ENCODE measurements at places on chromosomes 13 and 19. TPM values are rescaled to one million over a fixed set of nuclear protein-coding genes. Genes with fewer than 3 reads are reported as not detected.

Gene KIR3DL2
- total RNA-seq = not detected

Gene VSTM2B
- total RNA-seq = 0.39 TPM

Gene SLC7A9
- total RNA-seq = 0.92 TPM

Gene FZR1
- 45.5 TPM for total RNA-seq

Gene SIGLEC8
- not detected for total RNA-seq

Gene RNF113B
- not detected for total RNA-seq

Gene KLK14
- total RNA-seq = not detected

- H3K4me3 ChIP-seq = no peak overlapping the region
- H3K4me1 ChIP-seq = no peaks in the 10 kb centered on the region
- no peak for DNase-seq
- H3K27me3 ChIP-seq = no peaks in the 10 kb centered on the region
- H3K36me3 ChIP-seq = no peaks in the 10 kb centered on the region
Observed at GRCh38 chr13:32340914-32341313, 25.6 kb downstream of the BRCA2 start.

DNA sequence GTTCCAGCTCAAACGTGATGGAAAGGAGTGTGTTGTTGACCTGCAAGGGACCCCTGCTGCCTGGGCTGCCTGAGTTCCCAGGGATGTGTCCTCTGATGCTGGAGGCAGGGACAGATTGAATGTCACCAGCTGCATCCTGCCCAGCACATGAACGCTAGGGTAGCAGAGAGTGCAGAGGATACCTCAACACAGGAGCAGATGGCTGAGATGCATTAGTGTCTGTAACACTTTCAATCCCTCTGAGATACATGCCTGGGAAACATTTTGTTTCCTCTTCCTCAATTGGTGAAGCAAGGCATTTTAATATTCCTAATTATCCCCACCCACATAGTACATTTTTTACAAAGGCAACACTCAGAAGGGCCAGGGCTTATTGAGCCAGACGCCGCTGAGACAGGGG lies 106.4 kb upstream of the UBL3 start:
- H3K27me3 ChIP-seq = no peaks in the 10 kb centered on the region
- H3K4me1 ChIP-seq = no peaks in the 10 kb centered on the region
- DNase-seq = no peak
- no peaks in the 10 kb centered on the region for H3K36me3 ChIP-seq

DNA sequence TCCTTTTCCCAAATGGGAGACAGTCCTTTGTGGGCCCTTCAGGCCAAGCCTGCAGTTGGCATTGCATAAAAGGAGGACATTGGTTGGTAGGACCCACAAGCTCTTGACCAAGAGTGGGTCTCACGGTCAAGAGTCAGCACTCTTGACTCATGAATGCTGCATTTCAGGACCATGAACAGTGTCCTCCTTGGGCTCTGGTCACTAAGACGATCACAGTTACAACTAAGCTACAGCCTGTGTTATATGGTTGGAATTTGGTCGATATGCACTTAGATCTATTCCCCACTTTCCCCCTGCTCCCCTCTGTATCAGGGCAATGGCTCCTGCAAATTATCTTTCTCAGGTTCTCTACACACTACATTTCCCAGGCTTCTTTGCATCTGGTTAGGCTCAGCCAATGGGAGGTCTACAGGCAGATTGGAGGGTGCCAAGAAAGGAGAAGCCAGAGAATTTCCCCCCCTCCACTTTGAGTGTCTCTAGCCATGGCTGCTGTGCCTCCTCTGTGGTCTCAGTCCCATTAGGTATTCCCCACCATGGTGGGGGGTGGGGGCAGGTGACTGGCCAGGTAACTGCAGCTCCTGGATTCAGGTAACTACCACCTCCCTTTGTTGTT lies 3.1 kb upstream of the OLFM2 start:
- peak; percentile 56 for DNase-seq
- H3K4me3 ChIP-seq = no peak overlapping the region

GRCh38 chr13:43401361-43401760 lies 378.0 kb downstream of the DNAJC15 start:
- no peak overlapping the region for H3K27ac ChIP-seq
- no peaks in the 10 kb centered on the region for H3K36me3 ChIP-seq
- no peaks in the 10 kb centered on the region for H3K27me3 ChIP-seq
- no peak overlapping the region for H3K4me3 ChIP-seq
- no peak for DNase-seq

- peak; percentile 98 for DNase-seq
- no peaks in the 10 kb centered on the region for H3K27me3 ChIP-seq
- peak within 1 kb of the TSS; percentile 88 for H3K27ac ChIP-seq
- H3K4me3 ChIP-seq = peak within 1 kb of the TSS; percentile 49
- peaks cover 17% of the 10 kb centered on the region for H3K4me1 ChIP-seq
- no peaks in the 10 kb centered on the region for H3K36me3 ChIP-seq
Observed at GRCh38 chr13:33285420-33286124, at the start of gene STARD13. STARD13 (minus strand) TSS chr13:33285755; CDS start chr13:33285638, 117 bp downstream.

DNA sequence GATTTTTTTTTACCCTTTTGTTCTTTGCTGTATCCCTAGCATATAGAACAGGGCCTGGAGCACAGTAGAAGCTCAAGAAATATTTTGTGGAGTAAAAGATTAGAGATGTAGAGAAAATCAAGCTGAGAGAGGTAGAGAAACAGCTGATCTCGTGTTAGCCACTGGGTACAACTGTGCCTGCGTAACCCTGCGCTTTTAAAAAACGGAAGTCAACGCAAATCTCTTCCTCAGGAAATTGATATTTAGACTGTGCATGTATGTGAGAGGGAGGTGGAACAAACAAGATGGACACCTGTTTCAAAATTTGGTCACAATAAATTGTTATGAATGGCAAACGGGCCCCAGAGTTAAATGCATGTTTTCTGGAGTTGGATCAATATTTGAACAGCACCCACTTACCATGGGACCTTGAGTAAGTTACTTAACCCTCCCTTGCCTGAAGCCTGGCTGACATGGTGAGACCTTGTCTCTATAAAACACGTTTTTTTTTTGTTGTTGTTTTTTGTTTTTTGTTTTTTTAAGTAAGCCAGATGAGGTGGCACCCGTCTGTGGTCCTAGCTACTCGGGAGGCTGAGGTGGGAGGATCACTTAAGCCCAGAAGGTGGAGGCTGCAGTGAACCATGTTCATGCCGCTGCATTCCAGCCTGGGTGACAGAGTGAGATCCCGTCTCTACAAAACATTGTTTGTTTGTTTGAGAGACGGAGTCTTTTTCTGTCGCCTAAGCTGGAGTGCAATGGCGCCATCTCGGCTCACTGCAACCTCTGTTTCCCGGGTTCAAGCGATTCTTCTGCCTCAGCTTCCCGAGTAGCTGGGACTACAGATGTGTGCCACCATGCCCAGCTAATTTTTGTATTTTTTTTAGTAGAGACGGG lies 3.3 kb upstream of the EPOR start:
- H3K27ac ChIP-seq = no peak overlapping the region
- H3K27me3 ChIP-seq = no peaks in the 10 kb centered on the region
- no peak for DNase-seq
- no peaks in the 10 kb centered on the region for H3K36me3 ChIP-seq

- no peak for DNase-seq
- H3K27ac ChIP-seq = no peak overlapping the region
- no peak overlapping the region for H3K4me3 ChIP-seq
- H3K4me1 ChIP-seq = no peaks in the 10 kb centered on the region
Observed at GRCh38 chr13:104769545-104769944, 1703.3 kb upstream of the SLC10A2 start.

- H3K4me3 ChIP-seq = no peak overlapping the region
- H3K27me3 ChIP-seq = no peaks in the 10 kb centered on the region
- H3K36me3 ChIP-seq = no peaks in the 10 kb centered on the region
- peak; percentile 53 for DNase-seq
- H3K4me1 ChIP-seq = no peaks in the 10 kb centered on the region
Observed at GRCh38 chr19:13262450-13262849, 112.2 kb downstream of the IER2 start.

GRCh38 chr13:27406178-27406939 lies 18.1 kb upstream of the GTF3A start:
- H3K4me3 ChIP-seq = no peak overlapping the region
- H3K4me1 ChIP-seq = peaks cover 6% of the 10 kb centered on the region
- H3K36me3 ChIP-seq = no peaks in the 10 kb centered on the region
- DNase-seq = peak; percentile 56

- no peak overlapping the region for H3K4me3 ChIP-seq
- H3K4me1 ChIP-seq = no peaks in the 10 kb centered on the region
- H3K36me3 ChIP-seq = no peaks in the 10 kb centered on the region
- H3K27me3 ChIP-seq = no peaks in the 10 kb centered on the region
- H3K27ac ChIP-seq = no peak overlapping the region
- DNase-seq = no peak
Observed at GRCh38 chr13:108437496-108437895, 168.0 kb downstream of the TNFSF13B start.

GRCh38 chr13:40420160-40420740 lies 246.2 kb downstream of the FOXO1 start:
- no peak overlapping the region for H3K27ac ChIP-seq
- H3K36me3 ChIP-seq = no peaks in the 10 kb centered on the region
- DNase-seq = no peak
- H3K27me3 ChIP-seq = no peaks in the 10 kb centered on the region
- no peaks in the 10 kb centered on the region for H3K4me1 ChIP-seq

DNA sequence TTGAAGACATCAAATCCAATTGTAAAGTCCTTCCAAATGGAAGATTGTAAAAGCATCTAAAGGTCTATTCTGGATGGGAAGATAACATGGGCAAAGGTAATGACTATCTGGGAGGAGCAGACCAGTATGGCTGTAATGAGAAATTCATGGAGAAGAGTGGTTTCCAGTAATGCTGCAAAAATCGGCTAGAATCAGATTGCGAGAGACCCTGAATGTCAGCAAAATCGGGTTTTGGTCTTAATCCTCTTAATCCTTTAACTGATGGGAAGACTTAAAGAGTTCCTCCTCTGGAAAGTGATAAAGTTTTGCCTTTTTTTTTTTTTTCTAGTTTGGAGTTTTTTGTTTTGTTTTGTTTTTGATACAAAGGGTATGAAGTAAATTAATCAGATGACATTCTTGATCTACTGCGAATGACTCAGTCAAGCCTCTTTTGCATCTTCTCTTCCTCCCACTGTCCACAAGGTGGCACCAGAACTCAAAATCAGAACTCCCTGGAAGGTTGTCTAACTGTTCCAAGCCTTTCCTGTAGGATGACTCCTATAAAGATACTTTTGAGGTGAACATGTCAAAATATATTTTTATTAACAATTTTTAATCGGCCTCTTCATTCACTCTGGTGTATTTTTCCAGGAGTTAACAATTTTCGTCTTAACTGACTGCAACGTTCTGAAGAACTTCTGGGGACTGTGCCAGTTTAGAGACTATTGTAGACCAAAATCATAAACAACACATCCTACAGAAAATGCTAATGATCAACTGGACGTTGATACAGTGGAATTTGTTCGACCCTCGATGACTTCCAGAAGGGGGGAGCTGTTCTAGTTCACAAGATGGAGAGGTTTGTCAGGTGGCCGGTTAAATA lies 213.3 kb upstream of the MIR17HG start:
- no peaks in the 10 kb centered on the region for H3K36me3 ChIP-seq
- no peaks in the 10 kb centered on the region for H3K27me3 ChIP-seq
- H3K4me3 ChIP-seq = no peak overlapping the region
- peaks cover 7% of the 10 kb centered on the region for H3K4me1 ChIP-seq
- DNase-seq = peak; percentile 70
- H3K27ac ChIP-seq = no peak overlapping the region

All from cardiac muscle cell (in vitro differentiated cells and primary cell).